ENCODE measurements at places on chromosomes 2 and 18.

- no peak for DNase-seq
These were observed 17.5 kb downstream of the UXS1 start for GRCh38 chr2:106176446-106177099.

GRCh38 chr2:30679426-30680088 is 127.7 kb downstream of the CAPN13 start:
- DNase-seq = no peak

- no peak for DNase-seq
These were observed 72.8 kb upstream of the ZEB2 start for GRCh38 chr2:144592500-144593256.

DNA sequence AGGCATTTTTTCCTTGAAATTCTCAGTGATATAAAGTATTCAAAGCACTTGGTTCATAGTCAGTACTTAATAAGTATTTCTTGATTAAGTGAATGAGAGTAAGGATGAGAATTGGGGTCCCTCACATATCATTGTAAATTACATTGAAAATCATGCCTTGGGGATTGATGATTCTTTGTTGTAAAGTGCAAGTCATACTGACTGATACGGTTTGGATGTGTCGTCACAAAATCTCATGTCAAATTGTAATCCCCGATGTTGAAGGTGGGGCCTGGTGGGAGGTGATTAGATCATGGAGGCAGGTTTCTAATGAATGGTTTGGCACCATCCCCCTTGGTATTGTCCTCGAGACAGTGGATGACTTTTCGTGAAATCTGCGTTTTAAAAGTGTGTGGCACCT is 385.9 kb downstream of the DLGAP1 start:
- DNase-seq = no peak

GRCh38 chr2:241036397-241036963 is 38.1 kb downstream of the SNED1 start:
- DNase-seq = no peak

- DNase-seq = peak; percentile 16
These were observed 121.3 kb downstream of the MTX2 start for GRCh38 chr2:176390276-176391147.

DNA sequence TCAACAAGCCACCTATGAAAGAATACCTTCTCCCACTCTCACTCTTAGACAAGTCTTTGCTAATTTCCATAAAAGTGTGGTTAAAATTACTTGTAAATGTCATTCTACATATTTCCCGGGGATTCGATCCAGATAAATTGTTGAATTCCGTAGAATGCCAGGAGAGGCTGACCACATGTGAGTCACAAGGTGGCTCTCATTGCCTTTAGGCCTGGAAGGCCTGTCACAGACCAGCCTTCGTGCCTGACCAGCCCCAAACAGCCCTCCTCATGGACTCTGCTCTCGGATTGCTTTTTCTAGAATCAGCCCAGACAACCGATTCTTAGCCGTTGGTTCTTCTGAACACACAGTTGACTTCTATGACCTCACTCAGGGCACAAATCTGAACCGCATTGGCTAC is 86.0 kb downstream of the RTN4 start:
- peak; percentile 53 for DNase-seq

GRCh38 chr18:9849407-9850283 is 36.1 kb upstream of the TXNDC2 start:
- no peak for DNase-seq

DNA sequence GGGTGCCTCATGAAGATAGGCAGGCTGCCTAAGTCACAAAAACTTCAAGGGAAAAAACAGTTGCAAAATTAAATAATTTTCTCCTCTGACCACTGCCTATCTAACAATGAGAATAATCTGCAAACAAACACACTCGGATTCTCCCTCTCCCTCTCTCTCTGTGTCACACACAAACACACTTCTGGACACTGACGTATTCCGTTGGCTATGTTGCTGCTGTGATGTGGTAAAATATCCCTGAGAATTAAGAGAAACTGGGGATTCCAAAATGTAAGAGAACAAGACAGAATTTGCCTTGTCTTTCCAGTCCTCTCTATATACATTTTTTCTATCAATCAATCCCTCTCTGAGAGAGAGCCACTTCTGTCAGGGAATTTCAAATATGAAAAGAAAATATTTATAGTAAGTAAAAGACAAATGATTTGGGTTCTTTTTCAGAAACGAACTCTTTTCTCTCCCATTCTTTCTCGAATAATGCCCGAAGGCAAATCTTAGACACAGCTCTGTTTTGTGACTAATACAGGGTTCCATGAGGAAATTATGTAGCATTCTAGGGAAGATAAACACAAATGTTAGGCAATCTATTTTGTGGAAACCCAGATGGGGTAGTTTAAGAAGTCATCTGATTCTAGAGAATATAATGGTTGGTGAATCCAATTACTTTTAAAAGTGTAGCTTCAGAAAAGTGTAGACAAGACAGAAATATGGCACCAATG is 310.3 kb upstream of the CYP26B1 start:
- DNase-seq = peak; percentile 74

- no peak for DNase-seq
These were observed 32.9 kb downstream of the FAP start for GRCh38 chr2:162210385-162210784.

GRCh38 chr2:38178556-38179419 is 102.8 kb upstream of the CYP1B1 start:
- DNase-seq = peak; percentile 79

DNA sequence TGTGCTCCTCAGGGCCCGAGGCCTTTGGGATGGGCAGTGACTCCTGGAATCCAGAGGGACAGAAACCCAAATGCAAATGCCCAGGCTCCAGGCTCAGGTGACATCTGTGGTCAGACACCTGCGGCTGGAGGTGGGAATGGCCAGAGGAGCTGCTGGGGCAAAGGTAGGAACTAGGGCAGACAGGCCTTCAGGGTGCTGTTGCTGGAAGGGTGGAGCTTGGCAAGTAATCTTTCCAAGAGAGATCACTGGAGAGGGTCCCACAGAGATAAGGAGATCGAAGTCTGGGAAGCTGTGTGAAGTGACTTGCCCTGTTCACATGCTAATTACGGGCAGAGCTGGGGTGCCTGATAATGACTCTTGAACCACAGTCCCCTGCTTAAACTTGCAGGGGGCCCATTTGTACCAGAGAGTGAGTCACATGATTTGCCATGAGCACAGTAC is 82.4 kb downstream of the ACAA2 start:
- DNase-seq = no peak

- DNase-seq = peak; percentile 79
These were observed 68.0 kb downstream of the ZFP36L2 start for GRCh38 chr2:43158259-43158880.

GRCh38 chr18:54335638-54336173 is 22.0 kb downstream of the STARD6 start:
- no peak for DNase-seq

DNA sequence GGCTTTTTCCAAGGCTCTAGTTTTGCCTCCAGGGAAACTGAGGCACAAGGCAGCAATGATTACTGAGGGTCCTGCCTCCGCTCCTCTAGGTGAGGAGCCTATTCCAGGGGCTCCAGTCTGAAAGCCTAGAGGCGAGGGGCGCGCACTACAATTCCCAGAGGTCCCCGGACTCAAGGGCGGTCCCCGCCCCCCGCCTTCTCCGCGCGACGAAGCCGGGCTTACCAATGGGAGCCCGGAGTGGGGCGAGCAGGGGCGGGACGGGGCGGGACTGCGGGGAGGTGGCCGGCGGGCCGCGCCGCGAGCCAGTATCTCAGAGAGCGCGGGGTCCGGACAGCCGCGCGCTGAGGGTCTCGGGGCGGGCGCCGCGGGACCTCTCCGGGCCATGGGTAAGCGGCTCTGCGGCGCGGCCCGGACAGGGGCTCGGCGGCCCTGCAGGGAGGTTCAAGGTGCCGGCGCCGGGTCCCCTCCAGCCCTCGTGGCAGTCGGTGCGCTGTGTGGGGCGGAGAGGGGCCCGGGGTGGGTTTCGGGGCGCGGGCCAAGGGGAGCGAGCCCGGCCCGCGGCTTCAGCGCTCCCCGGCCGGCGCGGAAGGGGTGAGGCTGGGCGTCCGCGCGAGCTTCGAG is at the start of gene ARID5A:
Gene ARID5A (plus strand): TSS at position 308 of the 621 bp plus-strand sequence. CDS start 75 bp downstream, at position 383.
- peak; percentile 70 for DNase-seq

DNA sequence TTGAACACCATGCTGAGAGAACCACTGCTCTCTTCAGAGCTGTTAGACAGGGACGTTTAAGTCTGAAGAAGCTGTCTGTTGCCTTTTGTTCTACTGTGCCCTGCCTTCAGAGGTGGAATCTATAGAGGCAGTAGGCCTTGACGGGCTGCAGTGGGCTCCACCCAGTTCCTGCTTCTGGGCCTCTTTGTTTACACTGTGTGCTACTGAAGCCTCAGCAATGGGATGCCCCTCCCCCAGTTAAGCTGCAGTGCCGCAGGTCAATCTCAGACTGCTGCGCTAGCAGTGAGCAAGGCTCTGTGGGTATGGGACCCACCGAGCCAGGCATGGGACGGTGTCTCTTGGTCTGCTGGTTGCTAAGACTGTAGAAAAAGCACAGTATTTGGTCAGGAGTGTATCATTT is 162.3 kb upstream of the NXPH2 start:
- no peak for DNase-seq

DNA sequence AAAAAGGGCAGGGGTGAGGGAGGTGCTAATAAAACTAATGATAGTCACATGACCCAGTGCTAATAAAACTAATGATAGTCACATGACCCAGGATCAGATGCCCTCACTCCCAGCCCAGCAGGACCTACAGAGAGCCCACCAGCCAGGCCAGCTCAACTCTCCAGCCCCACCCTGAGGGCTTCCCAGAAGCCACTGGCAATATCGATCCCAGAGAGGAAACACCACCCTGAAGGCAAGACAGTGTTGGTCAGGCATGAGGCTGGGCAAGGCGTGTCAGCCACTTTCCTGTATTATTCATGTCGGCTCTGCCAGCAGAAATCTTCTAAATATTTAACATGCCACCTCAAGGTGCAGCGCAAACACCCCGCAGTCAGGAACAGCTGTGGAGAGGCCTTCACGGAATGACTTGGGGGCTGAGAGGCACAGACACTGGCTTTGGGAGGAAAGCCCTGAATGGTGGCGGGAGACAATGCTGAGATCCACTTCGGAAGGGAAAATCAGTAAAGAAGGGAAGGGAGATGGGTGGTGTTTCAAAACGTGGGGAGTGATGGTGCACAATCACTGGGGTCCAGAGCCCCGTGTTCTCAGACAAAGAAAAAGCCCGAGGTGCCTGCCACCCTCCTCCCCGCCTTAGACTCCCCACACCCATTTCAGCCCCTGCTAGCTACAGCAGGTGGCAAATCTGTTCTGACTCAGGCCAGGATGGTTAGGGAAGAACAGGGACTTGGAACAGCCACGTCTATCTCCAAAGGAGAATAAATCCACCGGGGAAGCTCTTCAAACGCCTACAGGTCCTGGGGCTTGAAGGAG is 1.4 kb downstream of the REEP1 start:
- no peak for DNase-seq
